ENCODE measurements at places on chromosomes 1 and 21. TPM values are rescaled to one million over a fixed set of nuclear protein-coding genes. Genes with fewer than 3 reads are reported as not detected.

DNA sequence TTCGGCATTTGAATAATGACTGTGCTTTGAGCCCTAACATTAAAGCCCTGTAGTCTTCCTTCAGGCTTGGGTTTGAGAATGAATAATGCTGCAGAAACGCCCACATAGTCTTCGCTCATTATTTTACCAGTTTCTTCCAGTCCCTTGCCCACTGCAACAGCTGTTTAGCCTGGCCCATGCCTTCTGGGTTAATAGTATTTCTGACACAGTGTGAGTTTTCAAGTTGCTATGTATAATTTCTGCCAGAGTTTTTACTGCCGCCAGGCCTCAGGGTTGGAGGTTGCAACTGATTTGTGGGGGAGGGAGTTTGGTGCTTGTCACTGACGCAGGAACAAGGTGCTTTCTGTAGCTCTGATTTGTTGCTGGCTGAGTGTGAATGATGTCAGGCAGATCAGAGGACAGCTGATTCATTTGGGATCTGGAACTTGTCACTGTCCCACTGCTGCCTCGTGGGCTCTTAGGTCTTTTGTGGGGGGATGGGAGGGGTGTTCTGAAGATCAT lies 109.8 kb downstream of the MAST2 start:
- H3K4me3 ChIP-seq = no peak overlapping the region
- no peak for DNase-seq
- H3K27me3 ChIP-seq = no peaks in the 10 kb centered on the region
- no peaks in the 10 kb centered on the region for H3K4me1 ChIP-seq

GRCh38 chr1:199976496-199977144 lies 50.9 kb upstream of the NR5A2 start:
- no peaks in the 10 kb centered on the region for H3K27me3 ChIP-seq
- no peak for DNase-seq
- peaks cover 6% of the 10 kb centered on the region for H3K4me1 ChIP-seq
- H3K27ac ChIP-seq = no peak overlapping the region
- H3K4me3 ChIP-seq = no peak overlapping the region
- H3K36me3 ChIP-seq = no peaks in the 10 kb centered on the region

DNA sequence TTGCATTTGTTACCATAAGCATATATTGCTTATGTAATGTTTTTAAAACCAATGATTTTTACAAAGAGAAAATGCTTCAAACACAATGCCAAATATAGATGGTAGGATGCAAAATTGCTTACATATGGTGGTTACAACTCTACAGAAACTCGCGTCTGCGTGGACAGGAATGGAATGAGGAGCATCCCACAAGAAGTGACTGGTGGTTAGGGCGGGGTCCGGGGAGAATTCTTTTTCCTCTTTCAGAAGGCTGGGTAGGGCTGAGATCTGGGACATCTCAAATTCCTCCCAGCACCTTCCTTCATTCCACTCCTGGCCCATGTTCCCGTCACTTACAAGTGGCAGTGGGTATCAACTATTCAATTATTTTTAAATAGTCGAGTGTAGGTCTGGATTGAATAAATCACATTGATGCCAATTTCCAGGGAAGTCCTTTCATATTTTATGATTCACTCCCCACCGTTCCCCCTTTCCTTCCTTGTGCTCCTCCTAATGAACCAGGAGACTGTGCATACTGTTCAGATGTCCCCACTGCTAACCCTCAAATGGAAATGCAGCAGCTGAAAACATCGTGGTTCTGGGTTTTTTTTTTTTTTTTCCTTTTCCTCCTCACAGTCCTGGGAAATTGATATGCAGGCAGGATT lies 174.5 kb upstream of the POU3F1 start:
- H3K27me3 ChIP-seq = no peaks in the 10 kb centered on the region
- H3K4me1 ChIP-seq = no peaks in the 10 kb centered on the region
- DNase-seq = no peak
- no peak overlapping the region for H3K27ac ChIP-seq

DNA sequence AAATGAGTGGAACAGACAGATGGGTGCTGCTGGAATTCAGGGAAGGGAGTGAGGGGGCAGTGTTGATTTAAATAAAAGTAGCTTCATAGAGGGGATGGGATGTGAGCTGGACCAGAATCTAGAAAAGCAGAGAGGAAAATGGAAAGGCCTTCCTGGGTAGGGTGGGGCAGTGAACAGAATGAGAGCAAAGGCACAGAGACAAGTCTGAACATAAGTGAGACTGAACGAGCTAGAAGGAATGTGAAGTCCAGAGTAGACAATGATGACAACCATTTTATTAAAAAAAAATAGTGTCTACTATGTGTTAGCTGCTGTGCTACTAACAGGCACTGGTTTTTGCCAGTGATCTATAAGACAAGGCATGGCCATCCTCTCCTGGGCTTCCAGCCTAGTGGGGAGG lies 36.0 kb downstream of the ELK4 start:
- peaks cover 6% of the 10 kb centered on the region for H3K36me3 ChIP-seq
- no peak overlapping the region for H3K27ac ChIP-seq
- no peak overlapping the region for H3K4me3 ChIP-seq
- H3K27me3 ChIP-seq = no peaks in the 10 kb centered on the region
- peaks cover 32% of the 10 kb centered on the region for H3K4me1 ChIP-seq

GRCh38 chr21:42711667-42712066 lies 58.2 kb downstream of the PDE9A start:
- H3K4me3 ChIP-seq = no peak overlapping the region
- no peaks in the 10 kb centered on the region for H3K36me3 ChIP-seq
- no peak for DNase-seq
- no peak overlapping the region for H3K27ac ChIP-seq

- DNase-seq = no peak
- H3K27ac ChIP-seq = peak overlapping the region; percentile 31
- H3K4me3 ChIP-seq = peak overlapping the region; percentile 51
- peaks cover 59% of the 10 kb centered on the region for H3K4me1 ChIP-seq
- H3K36me3 ChIP-seq = no peaks in the 10 kb centered on the region
- peaks cover 89% of the 10 kb centered on the region for H3K27me3 ChIP-seq
Measured at GRCh38 chr1:24927473-24927872, 2.6 kb downstream of the RUNX3 start.

DNA sequence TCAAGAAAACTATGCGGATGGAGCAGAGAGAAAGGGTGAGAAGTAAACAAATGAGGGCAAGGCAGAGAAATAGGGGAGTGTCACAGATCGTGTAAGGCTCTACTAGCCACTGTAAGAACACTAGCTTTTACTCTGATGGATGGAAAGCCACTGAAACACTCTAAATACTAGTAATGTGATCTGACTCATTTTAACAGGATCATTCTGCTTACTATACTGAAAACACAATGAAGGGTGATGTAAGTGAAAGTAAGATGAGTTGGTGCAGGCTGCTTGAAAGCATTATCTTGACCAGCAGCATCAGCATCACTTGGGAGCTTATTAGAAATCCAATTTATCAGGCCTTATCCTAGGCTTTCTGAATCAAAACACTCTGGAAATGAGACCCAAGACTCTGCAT lies 32.7 kb downstream of the TUT4 start:
- no peak overlapping the region for H3K4me3 ChIP-seq
- DNase-seq = no peak
- H3K36me3 ChIP-seq = peaks cover 19% of the 10 kb centered on the region
- H3K4me1 ChIP-seq = no peaks in the 10 kb centered on the region

GRCh38 chr1:26177182-26177684 lies at the start of gene CNKSR1:
Gene CNKSR1, plus strand, starts transcription at chr1:26177491. Its CDS starts 57 bp downstream, at chr1:26177548.
- peak within 1 kb of the TSS; percentile 44 for H3K4me3 ChIP-seq
- H3K27me3 ChIP-seq = no peaks in the 10 kb centered on the region
- peaks cover 9% of the 10 kb centered on the region for H3K36me3 ChIP-seq

The LRRC3 gene
- 4.0 TPM for total RNA-seq

GRCh38 chr1:119245881-119246280 lies 105.4 kb upstream of the WARS2 start:
- DNase-seq = no peak
- H3K27ac ChIP-seq = no peak overlapping the region
- no peaks in the 10 kb centered on the region for H3K4me1 ChIP-seq
- H3K27me3 ChIP-seq = no peaks in the 10 kb centered on the region
- H3K4me3 ChIP-seq = no peak overlapping the region

The PRR9 gene
- total RNA-seq = not detected

The SPRR5 gene
- total RNA-seq = not detected

The CD5L gene
- total RNA-seq = 6.8 TPM

GRCh38 chr1:175922254-175922881 lies 179.0 kb upstream of the TNR start:
- H3K36me3 ChIP-seq = no peaks in the 10 kb centered on the region
- H3K4me1 ChIP-seq = no peaks in the 10 kb centered on the region
- DNase-seq = no peak
- no peak overlapping the region for H3K4me3 ChIP-seq
- no peak overlapping the region for H3K27ac ChIP-seq
- no peaks in the 10 kb centered on the region for H3K27me3 ChIP-seq

DNA sequence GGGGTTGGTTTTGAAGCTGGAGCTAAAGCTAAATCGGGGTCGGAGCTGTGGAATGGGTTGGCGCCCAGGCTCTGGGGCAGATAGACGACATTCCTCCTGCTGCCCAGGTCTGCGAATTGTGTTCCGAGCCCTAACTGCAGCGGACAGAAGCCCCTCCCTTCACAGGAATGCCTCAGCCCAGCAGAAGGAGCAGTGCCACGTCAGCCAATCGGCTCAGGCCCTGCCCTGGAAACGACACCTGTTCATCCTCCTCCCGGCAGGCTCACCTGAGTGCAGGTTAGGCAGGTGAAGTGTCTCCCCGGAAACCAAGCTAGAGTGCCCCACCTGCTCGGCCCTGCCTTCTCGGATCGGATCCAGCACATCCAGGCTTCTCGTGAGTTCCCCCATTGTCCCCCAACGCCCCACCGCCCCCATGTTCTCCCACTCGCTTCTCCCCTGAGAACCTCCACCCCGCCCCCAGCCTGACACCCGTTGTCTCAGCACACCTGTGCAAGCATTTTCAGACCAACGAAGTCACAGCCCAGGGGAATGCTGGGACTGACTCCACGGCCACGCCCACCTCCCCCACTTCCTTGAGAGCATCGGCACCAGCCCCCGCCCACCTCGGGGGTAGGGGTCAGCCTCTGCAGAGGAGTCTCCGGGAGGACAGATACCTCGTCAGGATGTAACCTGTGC lies 775 bp downstream of the TMEM125 start:
- peaks cover 24% of the 10 kb centered on the region for H3K4me1 ChIP-seq

- H3K27ac ChIP-seq = no peak overlapping the region
- no peaks in the 10 kb centered on the region for H3K36me3 ChIP-seq
- H3K4me3 ChIP-seq = no peak overlapping the region
- H3K4me1 ChIP-seq = no peaks in the 10 kb centered on the region
- no peak for DNase-seq
Measured at GRCh38 chr1:30427545-30427944, 295.8 kb downstream of the MATN1 start.

DNA sequence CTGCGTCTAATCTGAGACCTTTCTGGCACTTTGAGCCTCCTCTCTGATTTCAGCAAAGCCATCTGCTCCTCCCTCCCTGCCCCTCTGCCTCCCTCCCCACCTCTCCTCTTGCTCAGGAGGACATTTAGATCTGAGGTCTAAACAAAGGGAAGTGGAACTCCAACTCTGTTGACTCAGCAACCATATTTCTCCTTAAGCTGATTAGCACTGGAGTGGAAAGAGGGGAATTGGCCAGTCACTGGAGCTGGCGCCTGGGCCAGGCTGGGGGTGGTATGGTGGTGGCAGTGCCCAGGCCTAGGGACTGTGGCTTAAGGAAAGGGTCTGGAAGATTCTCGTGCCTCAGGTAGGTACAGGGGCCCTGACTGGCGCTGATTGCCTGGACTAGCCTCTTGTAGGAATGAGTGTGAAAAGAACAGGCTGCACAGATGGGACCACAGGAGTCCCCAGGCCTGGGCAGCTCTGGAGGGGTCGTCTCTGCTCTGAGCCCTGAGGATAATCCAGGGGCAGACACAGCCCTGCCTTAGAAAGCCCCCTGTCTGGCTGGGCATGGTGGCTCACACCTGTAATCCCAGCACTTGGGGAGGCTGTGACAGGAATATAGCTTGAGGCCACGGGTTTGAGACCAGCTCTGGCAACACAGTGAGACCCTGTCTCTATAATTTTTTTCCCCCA lies 11.9 kb downstream of the SH2D2A start:
- no peak overlapping the region for H3K27ac ChIP-seq
- peaks cover 27% of the 10 kb centered on the region for H3K4me1 ChIP-seq
- H3K4me3 ChIP-seq = no peak overlapping the region
- H3K36me3 ChIP-seq = peaks cover 27% of the 10 kb centered on the region
- no peaks in the 10 kb centered on the region for H3K27me3 ChIP-seq
- no peak for DNase-seq

The SPAG17 gene
- total RNA-seq = 9.9 TPM

DNA sequence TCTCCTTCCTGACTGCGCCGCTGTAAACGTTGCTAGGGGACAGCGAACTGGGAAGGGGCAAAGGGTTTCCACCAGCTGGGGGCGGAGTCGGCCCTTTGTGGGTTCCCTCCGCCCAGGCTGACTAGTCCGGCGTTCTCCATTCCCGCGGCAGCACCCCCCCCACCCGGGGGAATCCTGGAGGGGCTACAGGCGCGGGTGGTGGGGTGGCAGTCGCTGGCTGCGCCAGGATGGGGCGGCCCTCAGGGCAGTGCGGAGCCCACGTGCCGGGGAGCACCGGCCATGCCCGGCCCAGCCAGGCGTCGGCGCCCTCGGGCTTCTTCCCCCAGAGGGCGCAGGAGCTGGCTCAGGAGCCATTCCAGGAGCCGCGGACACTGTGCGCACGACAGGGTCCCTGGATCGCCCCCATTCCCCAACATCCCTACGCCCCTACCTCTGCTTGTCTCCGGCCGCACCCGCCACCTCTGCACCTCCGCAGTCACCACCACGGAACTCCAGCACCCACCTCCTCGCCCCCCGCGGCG lies 476 bp downstream of the BATF3 start:
- peak overlapping the region; percentile 71 for H3K4me3 ChIP-seq
- no peaks in the 10 kb centered on the region for H3K27me3 ChIP-seq
- H3K27ac ChIP-seq = peak overlapping the region; percentile 73
- H3K36me3 ChIP-seq = no peaks in the 10 kb centered on the region
- DNase-seq = peak; percentile 74
- peaks cover 32% of the 10 kb centered on the region for H3K4me1 ChIP-seq

The ST6GALNAC3 gene
- total RNA-seq = 8.8 TPM

- no peaks in the 10 kb centered on the region for H3K27me3 ChIP-seq
- no peaks in the 10 kb centered on the region for H3K4me1 ChIP-seq
- H3K36me3 ChIP-seq = no peaks in the 10 kb centered on the region
- no peak for DNase-seq
- H3K27ac ChIP-seq = no peak overlapping the region
Measured at GRCh38 chr1:219081943-219082925, 91.4 kb upstream of the LYPLAL1 start.

- no peak for DNase-seq
- no peak overlapping the region for H3K27ac ChIP-seq
- H3K4me1 ChIP-seq = no peaks in the 10 kb centered on the region
- no peaks in the 10 kb centered on the region for H3K27me3 ChIP-seq
- H3K36me3 ChIP-seq = no peaks in the 10 kb centered on the region
Measured at GRCh38 chr1:199512037-199512710, 515.3 kb upstream of the NR5A2 start.

The CNR2 gene
- total RNA-seq = not detected

DNA sequence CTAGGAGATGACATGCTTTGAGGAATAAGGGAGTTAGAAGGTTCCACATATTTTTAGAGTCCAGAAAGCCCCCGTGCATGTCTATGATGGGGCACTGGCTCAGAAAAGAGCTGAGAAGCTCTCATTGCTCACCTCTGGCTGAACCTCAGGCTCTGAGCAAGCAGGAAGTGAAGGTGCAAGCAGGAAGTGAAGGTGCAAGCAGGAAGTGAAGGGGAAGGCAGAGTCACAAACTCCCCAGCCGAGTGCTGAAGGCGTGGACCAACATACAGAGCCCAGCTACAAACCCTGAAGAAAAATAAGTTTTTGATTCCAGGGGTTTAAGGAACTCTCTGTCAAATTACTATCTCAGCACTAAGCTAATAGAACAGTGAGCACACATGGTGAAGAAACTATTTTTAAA lies 7.0 kb downstream of the KRTAP10-8 start:
- H3K4me1 ChIP-seq = no peaks in the 10 kb centered on the region
- no peak overlapping the region for H3K27ac ChIP-seq
- no peaks in the 10 kb centered on the region for H3K27me3 ChIP-seq
- DNase-seq = no peak

All from lower lobe of right lung (tissue), 2 donors.